ENCODE measurements at places on chromosomes 16 and 17.

- DNase-seq, result no peak
Observed at GRCh38 chr16:79497606-79498350, 102.8 kb downstream of the MAF start.

DNA sequence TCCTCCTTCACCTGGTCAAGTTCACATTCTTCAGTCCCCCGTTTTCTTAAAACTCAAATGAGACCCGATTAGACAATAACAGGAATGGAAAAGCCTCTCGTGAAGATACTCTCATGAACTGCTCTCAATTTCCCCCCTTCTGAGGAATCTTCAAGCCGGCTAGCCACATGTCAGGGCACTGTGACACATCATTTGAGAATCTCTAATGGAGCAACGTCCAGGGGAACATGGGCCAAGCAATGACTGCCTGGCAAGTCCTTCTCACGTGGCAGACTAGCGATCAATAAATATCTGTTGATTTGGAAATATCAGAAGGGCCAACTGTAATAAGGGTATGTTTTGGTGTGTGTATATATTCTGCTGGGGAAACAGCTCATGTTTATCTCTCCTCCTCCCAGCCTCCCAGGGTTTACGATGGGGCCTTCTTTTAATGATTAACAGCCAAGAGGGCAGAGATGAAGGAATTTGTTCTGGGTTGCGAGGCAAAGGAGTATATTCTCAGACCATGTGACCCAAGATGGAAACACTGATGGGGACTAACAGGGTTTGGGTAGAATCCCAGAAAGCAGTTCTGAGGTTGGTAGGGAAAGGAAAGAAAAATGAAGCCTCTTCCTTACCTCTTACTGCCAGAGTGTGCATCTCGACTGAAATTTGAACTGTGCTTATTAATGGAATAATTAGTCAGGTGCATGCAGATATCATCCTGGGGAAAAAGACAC is 21.4 kb downstream of the TTLL6 start:
- no peak for DNase-seq

GRCh38 chr16:51875834-51876600 is 670.9 kb downstream of the TOX3 start:
- no peak for DNase-seq

DNA sequence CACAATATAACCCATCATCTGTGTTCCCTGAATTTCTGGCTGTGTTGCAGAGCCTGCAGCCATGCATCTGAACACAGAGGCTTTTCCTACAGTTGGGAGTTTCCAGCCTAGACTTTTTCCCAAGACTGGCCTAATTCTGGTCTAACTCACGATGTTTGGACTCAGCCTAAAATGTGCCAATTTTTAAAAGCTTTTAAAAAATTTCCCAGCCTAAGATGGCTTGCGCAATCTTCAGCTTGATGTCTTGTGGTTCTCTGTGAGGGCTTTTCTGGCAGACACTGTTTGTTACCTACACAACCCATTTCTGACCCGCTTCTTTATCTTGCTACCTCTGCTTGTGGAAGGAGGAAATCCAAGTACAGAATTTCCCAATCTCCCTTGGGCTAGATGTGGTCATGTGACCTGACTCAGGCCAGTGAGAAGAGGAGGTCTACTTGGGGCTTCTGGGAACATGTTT is 72.7 kb upstream of the GAS7 start:
- DNase-seq, result no peak

- DNase-seq, result no peak
Observed at GRCh38 chr17:80339118-80339517, 75.8 kb upstream of the ENDOV start.

GRCh38 chr16:56195151-56195550 is 3.9 kb downstream of the GNAO1 start:
- DNase-seq, result no peak

GRCh38 chr17:44601973-44602372 is 44.7 kb downstream of the FZD2 start:
- DNase-seq, result no peak

- DNase-seq, result no peak
Observed at GRCh38 chr17:22277595-22277994, 585.3 kb downstream of the KCNJ18 start.

DNA sequence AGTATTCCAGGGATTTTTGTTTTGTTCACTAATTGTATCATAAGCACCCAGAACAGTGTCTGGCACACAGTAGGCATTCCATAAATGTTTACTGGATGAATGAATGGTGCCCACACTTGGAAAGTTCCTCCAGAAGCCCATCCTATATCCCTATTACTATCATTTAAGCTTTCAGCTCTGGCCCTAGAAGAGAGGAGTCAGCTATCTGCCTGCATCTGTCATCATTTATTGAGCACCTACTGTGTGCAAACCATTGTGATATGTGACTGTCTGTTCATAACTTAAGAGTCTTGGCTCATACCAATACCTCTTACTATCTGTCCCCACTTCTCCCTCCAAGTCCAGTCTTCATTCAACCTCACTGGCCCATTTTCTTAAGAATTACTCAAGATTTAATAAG is 20.1 kb upstream of the SP6 start:
- DNase-seq, result no peak

DNA sequence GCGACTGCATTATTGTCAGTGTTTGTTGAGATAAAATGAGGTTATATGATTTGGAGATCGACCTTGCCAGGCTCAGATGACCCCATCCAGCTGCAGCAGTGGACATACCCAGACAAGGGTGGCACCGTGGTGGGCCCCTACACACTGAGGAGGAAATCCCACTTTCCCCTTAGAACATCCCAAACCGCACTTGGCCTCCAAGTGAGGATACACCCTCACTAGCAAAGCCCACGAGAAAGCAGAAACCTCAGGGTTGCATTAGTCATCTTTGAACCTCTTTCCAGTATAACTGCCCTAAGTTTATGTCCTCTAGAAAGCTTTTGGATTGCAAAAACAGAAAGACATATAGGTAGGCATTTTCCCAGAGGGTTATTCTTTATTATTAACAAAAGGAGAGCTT is 101.5 kb downstream of the CLEC16A start:
- no peak for DNase-seq

GRCh38 chr16:50593410-50594150 is 45.4 kb downstream of the NKD1 start:
- DNase-seq, result no peak

DNA sequence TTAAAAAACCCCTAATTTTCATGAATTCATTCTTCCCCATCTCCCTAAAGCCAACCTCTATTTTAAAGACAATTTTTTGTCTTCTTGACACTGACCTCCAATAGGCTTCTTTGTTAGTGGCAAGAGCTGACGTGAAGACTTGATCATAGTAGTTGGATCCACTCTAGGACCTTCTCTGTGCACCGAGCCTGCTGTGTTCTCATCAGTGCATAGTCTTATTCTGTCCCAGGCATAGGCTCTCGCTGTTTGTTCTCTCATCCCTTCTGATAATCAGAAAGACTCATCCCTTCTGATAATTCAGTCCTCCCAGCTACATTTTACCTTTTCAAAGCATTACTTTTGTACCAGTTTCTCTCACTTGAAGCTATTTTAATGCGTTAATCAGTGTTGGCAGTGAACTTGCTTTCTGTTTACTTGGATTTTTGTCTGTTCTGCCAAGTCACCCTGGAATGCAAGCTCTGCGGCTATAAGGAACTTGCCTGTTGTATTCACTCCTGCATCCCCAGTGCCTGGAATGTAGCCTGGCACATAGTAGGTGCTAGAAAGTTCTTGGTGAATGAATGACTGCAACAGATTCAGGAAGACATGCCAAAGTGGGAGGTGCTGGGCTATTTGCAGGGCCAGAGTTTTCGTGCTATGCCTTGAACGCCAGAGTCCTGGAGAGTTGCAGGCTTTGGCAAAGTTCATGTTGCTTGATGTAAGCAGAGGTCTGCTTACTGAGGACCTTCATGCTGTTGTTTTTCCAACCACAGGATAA is 147.6 kb upstream of the MPHOSPH6 start:
- DNase-seq, result no peak

DNA sequence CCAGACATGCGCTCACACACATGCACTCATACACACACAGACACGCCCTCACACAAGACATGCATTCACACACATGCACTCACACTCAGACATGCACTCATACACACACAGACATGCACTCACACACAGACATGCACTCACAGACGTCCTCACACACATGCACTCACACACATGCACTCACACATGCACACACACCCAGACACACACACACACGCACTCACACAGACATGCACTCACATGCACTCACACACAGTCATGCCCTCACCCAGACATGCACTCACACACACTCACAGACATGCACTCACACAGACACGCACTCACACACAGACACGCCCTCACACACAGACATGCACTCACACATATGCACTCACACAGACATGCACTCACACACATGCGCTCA is 2.1 kb upstream of the ZNF469 start:
- DNase-seq, result no peak

- no peak for DNase-seq
Observed at GRCh38 chr17:44610331-44610730, 45.9 kb upstream of the MEIOC start.

DNA sequence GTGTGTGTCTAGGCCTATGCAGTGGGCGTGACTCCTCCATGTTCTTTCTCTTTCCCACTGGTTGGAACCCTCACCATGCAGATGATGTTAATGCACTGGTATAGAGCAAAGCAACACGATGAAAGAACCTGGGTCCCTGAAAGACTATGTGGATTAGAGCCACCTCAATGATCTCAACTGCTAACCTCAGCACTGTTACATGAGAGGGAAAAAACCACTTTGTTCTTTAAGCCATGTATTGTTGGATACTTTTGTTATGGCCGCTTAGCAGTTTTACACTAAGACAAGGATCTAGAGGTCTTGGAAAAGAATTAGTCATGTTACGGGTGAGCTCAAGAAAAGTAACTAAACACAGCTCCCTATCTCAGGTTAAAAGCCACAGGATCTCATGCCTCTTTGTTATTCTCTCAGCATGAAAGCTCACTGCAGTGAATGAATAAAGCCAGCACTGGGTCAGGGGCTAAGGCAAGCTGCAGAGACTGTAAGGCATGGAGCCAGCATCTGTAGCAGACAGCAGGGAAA is 56.6 kb upstream of the RBBP6 start:
- DNase-seq, result no peak

- no peak for DNase-seq
Observed at GRCh38 chr17:39671651-39672521, 3.6 kb downstream of the PNMT start.

DNA sequence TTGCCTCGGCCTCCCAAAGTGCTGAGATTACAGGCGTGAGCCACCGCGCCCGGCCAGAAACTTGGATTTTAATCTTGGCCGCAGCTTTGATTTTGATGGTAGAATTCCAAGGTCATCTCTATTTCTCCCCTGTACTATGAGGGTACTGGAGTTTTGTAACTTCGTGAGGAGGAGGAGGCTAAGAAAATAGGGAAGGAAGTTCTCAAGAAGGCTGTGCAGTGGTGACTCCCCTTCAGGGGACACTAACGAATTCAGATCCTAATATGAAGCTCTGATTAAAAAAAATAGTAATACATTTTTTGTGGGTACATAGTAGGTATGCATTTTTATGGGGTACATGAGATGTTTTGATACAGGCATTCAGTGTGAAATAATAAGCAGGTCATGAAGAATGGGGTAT is 55.9 kb downstream of the LDHD start:
- DNase-seq, result no peak

DNA sequence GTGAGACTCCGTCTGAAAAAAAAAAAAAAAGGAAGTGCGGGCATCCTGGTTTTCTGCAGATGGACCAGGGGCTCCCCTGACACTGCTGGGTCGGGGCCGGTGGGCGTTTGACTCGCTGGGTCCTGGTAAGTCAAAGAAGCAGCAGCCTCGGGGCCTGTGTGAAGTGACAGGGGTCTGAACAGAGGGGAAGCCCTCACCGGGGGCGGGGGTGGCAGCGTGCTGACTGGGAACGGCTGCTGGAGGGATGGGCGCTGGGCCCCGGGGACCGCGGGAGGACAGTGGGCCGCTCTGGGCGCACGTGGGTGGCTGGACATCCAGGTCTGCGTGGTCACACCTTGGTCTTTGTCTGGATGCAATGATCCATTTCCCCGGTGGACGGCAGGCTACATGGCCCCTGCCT is 8.2 kb downstream of the GALNS start:
- DNase-seq, result no peak

GRCh38 chr16:81167851-81168250 is 70.6 kb upstream of the BCO1 start:
- DNase-seq, result no peak

DNA sequence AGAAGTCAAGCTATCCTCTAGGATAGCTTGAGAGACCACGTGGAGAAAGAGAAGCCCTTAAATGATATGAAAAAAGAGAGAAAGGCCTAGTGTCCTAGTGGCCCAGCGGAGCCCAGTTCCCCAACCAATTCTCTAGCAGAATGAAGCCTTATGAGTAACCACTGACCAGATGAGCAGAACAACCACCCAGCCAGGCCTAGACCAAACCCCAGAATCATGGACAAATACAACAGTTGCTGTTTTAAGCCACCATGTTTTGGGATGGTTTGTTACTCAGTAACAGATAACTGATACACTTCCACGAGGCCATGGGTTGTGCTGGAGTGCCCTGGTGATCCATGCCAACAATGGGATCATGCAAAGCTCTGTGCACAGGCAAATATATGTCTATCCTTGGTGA is 377.1 kb downstream of the SOX9 start:
- no peak for DNase-seq

DNA sequence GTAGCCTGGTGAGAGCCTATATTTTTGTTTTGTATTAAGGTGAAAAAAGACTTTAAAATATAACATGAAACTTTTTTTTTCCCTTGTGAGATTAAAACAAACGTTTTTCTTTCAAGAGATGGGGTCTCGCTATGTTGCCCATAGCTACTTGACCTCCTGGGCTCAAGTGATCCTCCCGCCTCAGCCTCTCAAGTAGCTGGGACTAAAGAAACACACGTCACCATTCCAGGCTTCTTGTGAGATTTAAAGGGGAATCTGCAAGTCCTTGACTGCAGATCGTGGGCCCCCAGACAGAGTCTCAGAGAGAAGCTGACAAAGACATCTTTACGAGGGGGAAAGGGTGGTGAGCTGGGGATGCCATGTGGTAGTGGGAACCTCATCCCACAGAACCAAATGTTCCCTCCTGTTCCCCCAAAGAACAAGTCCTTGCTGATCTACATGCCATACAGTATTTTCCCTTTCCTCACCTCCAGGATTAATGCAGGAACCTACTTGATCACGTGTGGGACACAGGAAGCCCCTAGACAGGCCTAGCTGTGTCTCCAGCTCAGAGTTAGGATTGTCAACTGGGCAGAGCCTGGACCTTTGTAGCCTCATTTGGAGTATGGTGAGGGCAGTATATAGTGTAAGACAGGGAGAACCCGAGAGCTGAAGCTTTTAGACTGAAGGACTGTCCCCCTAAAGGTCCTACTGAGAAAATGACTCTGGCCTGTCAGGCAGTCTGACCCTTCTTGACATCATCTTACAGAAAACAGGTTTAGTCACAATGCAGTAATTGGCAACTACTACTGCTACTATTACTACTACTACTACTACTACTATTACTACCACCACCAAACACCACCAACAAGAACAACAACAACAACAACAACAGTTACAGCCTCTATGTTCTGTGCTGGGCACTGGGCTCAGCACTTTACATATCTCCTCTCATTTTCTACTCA is 4.1 kb downstream of the MAP3K14 start:
- no peak for DNase-seq
